NCI-H2081 (cell line): ENCODE measurements at places on chromosomes 1 and 21.
A peak's percentile ranks its signal among the peaks of the same experiment; 100 is the strongest.

- DNase-seq = no peak
These were observed 50.1 kb upstream of the PCBP3 start for GRCh38 chr21:45593162-45594022.

DNA sequence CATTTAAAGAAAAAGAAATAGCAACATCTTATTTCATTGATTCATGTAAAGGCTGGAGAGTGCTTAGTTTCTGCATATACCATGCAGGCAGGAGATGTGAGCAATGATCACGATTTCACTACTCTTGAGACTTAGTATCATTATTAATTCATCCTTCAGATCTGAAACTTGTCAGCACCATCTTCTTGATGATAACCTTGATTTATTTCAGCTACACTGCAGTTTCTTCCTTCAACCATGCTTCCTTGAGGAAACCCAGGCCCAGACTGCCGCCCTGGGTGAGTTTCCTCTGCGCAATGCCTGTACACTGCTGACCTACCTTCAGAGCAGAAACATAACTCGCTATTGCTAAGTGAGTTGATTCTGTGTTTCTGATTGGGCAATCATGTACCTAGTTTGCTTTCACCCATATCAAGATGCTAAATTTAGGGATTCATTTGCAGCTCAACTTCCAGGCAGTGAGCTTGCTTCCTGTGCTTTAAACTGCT is 13.5 kb upstream of the BCL10 start:
- DNase-seq = no peak

DNA sequence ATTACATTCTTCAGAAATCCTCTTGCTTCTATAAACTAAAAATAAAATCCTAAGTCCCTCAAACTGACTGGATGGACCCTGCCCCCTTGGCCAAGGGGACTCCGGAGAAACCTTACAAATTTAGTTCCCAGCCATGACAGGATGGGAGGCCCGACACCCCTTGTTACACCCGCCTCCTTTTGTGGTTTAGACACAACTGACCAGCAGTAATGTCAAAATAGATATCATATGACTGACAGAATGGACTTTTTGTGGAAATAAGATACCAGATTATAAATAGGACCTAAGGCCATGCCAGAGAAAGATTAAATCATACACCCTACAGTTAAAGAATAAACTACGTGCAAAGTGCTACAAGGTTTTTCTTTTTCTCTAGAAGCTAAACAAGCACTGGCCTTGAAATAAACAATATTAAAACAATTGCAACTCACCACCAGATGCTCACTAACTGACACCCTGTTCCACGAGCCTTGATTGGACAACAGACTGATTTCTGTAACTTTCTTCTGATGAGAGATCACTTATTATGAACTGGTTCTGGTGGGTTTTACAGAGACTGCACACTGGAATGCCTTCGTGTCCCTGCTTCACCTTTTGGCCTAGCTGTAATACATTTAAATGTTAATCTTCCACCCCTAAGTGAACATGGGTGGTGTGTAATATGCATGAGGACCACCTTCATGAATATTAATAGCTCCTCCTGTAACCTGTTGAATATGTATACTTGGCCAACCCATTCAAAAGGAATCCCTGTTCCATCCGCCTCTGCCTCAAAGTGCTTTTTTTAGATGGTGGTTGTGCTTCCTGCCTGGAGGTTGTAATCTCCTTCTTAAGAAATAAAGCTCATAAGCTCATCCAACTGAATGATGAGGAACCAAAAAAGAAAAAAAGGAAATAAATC is 99.6 kb downstream of the ODF2L start:
- DNase-seq = no peak

- DNase-seq = no peak
These were observed 60.8 kb downstream of the LRRN2 start for GRCh38 chr1:204624631-204625216.

DNA sequence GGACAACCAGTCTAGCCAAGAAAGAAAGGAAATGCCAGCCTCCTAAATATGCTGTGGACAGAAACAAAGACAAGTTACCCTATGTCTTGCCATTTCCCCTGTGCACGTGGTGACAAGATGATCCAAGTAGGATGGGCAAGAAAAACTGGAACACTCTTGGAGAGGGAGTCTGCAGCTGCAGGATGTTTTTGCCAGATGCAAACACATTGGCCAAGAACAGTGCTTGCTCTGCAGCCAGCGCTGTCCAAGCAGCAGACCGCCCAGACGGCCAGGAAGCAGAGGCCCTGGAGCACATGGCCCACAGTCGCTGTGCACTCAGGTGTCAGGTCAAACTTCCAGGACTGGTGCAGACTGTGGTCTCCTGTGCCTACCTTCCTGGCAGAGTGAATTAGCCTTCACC is 189.3 kb downstream of the SLC35F3 start:
- no peak for DNase-seq

DNA sequence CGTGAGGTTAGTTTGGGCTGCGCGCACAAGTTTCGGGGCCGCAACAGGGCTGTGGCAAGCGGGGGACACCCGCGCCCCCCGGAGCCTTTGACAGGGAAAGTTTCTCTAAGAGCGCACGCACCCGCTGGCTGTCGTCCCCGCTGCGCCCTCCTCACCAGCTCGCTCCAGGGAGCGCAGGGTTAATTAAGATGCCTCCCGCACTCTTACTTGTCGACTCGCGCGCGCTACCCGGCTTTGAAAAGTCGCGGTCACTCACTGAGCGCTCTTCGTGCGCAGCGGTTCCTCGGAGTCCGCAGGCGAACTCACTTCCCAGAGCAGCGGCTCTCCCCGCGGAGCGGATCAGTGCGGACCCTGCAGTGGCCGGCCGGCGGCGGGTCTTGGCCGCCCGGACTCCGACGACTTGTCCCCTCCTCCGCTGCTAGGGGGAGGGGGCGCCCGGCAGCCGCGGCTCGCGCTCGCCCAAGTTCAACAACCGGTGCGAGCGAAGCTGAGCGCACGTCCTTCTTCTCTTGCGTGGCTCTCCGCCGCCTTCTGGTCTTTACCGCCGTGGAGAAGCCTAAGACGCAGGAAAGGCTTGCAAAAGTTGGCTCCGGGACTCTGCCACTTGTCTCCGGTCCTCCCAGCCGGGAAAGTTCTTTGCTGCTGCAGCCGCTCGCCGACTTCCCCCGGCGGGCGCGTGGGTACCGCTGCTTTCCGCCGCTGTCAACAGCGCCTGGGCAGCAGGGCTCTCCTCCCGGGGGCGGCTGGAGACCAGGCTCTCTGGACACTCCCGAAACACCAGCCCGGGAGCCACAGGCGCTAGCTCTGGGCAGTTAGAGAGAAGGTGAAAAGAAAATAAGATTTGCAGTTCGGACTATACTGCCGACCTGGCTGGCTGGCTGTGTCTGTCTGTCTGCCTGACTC is 506 bp downstream of the JUN start:
- DNase-seq = peak; percentile 60
